ENCODE measurements at places on chromosomes 7 and 10.
A peak's percentile ranks its signal among the peaks of the same experiment; 100 is the strongest.

DNA sequence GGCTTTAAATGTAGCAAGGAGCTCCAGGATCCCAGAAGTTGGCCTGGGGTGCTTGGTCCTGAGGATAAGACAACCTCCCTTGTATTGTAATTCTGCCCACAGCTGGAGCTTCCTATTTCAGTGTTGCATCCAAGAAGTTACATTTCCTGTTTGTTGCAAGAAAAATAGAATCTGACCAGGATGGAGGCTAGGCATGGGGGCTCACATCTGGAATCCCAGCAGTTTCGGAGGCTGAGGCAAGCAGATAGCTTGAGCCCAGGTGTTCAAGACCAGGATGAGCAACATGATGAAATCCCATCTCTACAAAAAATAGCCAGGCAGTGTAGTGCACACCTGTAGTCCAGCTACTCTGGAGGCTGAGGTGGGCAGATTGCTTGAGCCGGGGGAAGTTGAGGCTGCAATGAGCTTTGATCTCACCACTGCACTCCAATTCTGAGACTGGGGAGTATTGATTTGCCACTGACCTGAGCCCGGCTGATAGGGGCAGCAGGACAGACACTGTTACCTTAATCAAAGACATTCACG, 766 bp upstream of the ITIH2 start:
- DNase-seq = no peak

GRCh38 chr7:27171637-27172314, 2.3 kb downstream of the HOXA10 start:
- no peak for DNase-seq

DNA sequence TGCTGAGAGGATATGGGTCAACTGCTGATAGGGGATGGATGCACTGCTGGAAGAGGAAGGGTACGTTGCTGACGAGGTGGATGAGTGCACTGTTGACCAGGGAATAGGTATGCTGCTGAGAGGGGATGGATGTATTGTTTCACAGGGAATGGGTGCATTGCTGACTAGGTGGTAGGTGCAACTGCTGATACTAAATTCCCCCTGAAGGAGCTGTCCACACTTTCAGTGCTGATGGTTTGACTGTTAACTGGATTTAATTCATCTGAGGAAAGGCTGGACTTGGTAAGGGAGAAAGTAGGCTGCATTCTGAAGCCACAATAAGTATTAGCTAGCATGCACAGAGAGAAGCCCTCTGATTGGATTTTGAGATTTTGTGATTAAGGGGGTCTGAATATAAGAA, 1196.8 kb upstream of the PHF14 start:
- no peak for DNase-seq

DNA sequence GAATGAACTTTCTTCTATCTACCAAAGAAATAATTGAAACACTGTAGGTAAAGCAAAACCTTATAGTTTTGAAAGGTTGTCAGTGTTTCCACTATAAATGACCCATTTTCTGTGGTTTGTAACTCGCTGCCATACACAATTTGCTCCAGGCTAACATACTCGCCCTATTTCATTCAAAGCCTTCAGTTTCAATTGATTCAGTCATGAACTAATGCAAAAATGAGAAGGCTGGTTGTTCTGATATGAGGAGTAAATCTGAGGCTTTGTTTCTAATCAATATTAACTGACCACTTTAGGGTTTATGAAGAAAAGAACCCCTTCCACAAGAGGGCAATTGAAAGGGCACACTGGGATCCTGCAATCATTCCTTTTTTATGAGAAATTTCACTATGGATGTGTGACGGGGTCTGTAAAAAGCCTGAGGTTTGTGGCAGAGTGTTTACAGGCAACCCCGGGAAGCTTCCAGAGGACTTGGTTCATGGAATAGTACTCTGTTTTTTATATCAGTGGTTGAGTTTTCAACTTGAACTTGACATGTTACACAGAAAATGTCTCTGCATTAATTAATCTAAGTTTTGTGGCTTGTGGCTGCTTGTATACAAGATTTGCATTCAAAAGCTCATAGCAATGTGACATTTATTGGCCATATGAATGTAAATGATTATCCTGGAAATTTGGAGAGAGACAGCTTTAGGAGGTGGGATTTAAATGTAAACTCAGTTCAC, 133.2 kb downstream of the NRP1 start:
- no peak for DNase-seq

- peak; percentile 66 for DNase-seq
These were observed 94.5 kb downstream of the KMT2C start for GRCh38 chr7:152341039-152341913.

Measured in hematopoietic multipotent progenitor cell treated with erythropoietin and hydrocortisone succinate and interleukin-3 and kit ligand, for 8 days (in vitro differentiated cells).